Motor neuron (in vitro differentiated cells): ENCODE measurements at places on chromosomes 3 and 15.

- ATAC-seq, result peak; percentile 55
Measured at GRCh38 chr3:184740509-184741258, 28.8 kb upstream of the MAGEF1 start.

GRCh38 chr3:124498891-124499290, 231.4 kb upstream of the UMPS start:
- no peak for ATAC-seq

- ATAC-seq, result no peak
Measured at GRCh38 chr3:23170291-23170690, 32.8 kb upstream of the UBE2E2 start.

DNA sequence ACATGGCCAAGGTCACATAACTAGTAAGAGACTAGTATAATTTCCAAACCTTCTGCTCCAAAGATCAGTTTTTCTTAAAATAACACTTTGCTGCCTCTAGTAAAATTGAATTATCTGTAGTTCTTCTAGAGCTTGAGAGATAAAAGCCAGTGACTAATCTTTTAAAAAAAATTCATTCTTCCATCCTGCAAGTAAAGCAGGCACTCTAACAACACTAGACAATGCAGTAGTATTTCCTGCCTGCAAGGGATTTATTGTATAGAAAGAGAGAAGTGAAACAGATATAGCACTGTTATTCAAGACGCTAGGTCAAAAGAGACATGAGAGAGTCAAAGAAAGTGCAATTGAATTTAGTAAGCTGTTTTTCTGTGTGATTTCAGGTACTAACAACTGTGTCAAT, 159.5 kb upstream of the TBC1D5 start:
- no peak for ATAC-seq

GRCh38 chr3:116614795-116615362, 94.7 kb upstream of the TUSC7 start:
- no peak for ATAC-seq

DNA sequence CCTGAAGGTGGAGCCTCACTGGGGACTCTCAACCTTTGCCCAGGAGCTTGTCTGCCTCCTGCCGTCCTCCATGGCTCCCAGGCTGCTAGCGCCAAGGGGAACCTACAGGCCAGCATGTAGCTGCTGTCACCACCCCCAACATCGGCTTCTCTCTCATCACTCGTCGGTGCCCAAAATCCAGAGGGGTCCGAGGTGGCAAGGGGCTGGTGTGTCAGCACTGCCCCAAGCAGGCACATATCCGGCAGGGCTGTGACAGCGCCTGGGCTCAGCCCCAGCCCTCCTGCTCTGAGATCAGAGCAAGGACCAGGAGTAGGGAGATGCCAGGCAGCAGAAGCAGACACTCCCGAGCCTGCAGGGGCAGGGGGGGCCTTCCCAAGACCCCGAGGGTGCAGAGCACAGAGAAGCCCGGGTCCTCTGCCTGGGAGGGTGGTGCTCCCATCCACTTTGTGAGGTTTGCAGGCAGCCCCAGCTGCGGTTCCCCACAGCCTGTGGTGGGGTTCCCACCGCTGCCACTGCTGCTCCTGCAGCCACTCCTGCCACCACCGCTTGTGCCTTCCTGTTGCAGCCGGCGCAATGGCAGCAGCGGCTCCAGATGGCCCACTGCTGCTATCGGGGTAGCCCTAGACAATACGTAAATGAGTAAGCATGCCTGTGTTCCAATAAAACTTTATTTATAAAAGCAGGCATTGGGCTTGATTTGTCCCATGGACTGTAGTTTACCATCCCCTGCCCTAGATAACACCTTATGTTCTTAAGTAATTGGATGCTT, 451.0 kb downstream of the EPHA6 start:
- ATAC-seq, result no peak

DNA sequence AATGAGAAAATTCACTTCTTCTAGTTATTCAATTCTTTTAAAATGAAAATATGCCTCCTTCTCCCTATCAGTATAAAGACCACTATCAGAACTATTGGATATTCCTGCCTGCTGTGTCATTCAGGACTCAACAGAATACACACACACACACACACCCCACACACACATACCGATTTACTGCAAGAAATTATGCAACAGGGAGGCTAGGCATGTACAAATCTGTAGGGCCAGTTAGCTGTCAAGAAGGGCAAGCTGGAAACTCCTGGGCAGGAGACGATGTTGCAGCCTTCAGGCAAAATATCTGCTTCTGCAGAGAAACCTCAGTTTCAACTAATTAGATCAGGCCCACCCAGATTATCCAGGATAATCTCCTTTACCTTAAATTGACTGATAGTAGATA, 13.9 kb upstream of the RYR3 start:
- ATAC-seq, result no peak

DNA sequence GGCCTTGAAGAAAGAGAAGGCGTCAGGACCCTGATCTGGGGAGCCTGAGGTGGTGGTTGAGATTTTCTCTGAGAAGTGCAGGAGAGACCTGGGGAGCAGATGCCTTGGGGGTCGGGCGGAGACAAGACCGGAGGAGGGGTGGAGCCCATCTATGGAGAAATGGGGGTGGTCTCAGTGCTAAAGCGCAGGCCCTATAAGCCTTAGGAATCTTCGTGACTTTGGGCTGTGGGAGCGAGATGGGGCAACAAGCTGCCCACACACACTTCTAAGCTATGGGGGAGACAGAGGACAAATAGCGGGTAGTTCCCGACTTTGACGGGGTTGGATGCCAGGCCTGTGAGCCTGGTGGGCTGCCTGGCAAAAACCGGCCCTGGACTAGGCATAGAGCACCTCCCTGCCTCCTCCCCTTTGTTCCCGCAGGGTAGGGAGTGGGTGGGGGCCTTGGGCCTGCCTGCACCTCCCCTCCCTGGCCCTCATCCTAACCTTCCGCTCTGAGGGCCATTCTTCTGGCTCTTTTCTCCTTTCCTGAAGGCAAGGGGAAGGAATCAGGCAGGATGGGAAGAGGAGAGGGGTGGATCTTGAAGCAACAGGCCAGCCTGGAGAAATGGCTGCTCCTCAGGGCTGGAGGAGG, 880 bp downstream of the NISCH start:
- peak; percentile 68 for ATAC-seq

DNA sequence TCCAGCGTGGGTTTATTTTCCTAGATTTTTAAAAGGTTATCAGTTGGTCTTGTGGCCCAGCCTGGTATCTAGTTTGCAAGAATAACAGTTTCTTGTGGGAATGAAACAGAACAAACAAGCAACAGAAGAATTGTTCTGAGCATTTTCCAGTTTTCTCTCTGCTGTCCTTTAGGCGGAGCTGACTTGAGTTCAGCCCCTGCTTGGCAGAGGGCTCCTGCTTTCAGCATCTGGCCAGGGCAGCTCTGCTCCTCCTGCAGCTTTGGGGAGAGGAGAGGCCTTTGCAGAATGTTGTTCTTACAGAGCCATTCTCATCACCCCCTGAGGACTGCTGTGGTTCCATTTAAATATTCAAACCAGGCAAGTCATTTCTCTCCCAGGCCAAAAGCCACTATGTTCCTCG, 117.7 kb downstream of the ALDH1A2 start:
- ATAC-seq, result no peak

- no peak for ATAC-seq
Measured at GRCh38 chr15:39581793-39582285, 960 bp downstream of the THBS1 start.

- no peak for ATAC-seq
Measured at GRCh38 chr15:34258151-34258550, 33.3 kb downstream of the EMC4 start.

DNA sequence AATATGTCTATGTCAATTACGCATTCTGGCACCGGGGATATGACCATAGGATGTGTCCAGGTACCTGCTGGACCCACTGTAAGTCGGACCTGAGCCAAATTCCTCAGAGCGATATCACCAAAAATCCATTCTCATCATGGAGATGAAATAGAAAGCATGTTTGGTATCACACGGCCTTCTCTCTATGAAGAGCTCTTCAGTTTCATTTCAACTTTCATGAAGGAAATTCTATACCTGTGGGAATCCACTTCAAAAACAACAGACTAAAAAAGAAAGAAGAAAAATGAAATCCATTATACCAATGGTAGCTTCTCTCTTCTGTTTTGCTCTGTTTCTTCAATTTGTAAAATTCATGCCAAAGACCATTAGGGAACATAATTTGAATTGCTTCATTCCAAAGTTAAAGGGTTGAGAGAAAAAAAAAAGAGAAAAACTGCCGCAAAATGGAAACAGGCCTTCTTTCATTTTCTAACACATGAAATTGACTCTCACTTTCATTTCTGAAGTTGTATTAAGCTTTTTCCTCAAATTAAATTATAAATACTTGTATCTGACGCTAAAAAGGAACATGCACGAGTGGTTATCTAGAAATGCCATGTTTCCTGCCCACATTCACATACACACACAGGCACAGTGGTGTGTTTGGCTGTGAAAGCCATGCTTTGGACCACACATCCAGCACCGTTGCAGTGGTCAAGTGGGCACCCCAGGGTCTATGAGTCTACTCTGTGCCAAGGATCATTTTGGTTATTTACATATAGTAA, 46.9 kb upstream of the DIPK2A start:
- no peak for ATAC-seq

GRCh38 chr15:61822511-61822910, 237.7 kb downstream of the VPS13C start:
- ATAC-seq, result no peak

- ATAC-seq, result peak; percentile 54
Measured at GRCh38 chr3:43036621-43037423, 57.7 kb downstream of the GASK1A start.

DNA sequence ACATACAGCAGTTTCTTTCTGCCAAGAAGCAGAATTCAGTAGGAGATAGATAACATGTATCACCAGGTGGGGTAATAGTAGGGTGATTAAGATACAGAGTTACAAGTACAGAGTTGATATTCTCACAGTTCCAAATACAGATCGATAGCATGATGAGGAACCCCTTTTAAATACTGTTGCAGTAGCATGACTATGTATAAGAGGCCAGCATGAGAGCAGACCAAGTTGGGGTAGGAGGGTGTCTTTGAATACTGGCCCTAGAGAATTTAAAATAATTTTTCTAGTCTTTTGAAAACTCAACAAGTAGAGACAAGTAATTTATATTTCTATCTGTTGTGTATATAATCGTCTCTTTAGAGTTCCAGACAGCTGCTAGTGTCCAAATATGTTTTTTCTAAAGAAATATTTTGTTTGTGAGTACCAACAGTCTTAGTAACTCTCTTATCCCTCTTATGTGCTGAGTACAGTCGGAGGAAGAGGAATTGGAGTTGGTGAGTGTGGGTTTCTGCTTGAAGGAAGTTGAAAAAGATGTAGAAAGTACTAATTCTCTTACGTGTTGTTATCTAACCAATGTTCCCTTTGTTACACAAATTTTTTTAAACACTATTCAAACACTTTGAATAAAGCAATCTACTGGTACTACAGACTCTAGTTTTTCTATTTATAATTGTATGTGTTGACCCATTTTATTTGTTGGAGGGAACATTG, 30.2 kb downstream of the LYSMD4 start:
- peak; percentile 24 for ATAC-seq

- no peak for ATAC-seq
Measured at GRCh38 chr3:133278260-133279043, 121.4 kb upstream of the BFSP2 start.

DNA sequence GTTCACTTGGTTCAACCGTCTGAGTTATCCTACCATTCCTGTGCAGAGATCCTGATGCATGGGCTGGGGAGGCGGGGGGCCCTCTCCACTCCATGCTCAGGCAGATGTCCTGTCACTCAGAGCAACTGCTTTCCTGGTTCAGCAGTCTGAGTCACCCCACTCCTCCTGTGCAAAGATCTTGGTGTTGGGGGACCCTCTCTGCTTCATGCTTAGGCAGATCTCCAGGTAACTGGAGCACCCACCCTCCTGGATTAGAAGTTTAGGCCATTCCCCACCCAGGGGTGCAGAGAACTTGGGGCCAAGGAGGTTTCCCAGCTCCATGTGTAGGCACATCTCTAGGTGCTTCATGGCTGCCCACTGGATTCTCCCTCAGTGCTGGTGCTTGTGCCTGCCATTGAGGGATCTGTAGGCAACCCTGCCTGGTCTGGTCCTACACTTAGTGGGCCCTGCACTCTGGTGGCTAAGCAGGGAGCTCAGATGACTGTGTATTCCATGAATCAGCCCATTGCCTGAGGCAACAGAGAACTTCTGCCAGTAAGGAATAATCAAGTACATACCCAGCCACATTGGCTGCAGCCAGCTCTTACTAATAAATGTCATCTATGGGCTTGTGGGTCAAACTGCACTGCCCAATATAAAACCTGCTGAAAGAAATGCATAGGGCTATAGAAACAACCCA, 465.4 kb upstream of the THBS1 start:
- ATAC-seq, result no peak

DNA sequence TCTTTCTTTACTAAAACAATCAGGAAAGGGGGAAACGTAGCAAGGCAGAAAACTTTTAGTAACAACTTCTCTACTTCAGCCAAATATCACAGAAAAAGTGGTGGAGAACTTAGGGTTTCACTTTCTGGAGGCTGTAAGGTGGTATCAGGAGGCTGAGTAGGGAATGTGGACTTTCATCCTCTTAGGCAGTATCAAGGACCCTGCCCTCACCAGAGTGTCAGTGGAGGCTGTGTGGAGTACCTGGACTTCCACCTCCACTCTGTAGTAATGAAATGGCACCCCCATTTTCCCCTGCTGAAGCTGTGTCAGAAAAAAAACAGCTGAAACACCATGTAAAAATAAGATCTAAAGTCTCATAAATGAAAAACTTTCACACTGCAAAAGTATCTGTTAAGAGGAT, 11.2 kb upstream of the HHLA2 start:
- ATAC-seq, result no peak

DNA sequence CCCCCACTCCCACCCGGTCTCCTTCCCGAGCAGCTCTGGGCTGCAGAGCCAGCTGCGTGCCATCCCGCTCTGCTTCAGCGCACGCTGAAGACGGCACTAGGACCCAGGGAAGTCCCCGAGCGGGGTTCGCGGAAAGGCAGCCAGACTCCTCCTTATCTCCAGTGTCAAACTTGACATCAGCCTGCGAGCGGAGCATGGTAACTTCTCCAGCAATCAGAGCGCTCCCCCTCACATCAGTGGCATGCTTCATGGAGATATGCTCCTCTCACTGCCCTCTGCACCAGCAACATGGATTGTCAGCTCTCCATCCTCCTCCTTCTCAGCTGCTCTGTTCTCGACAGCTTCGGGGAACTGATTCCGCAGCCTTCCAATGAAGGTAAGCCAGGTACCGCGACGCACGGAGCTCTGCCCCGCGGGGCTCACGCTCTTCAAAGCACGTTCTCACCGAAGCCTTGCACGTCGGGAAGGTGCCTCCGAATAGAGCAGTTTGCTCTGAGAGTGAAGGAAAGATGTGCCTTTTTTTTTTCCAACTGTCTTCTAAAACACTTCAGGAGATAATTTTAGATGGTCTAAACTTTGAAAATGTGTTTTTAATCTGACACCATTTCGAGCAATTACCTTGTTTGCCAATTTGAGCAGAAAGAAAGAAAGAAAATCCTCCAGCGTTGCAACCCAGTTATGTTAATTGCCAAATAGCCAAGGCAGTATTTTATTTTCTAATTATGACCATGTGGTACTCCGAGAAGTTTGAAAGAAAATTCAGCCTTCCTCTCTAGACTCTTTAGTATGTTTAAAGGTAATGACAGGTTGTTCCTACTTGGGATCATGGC, at the start of gene EPHA3:
Gene EPHA3 (plus strand): TSS at position 161 of the 830 bp plus-strand sequence. CDS start 128 bp downstream, at position 289.
- peak; percentile 97 for ATAC-seq

- no peak for ATAC-seq
Measured at GRCh38 chr15:62426387-62426956, 261.4 kb upstream of the C2CD4B start.
